ENCODE measurements at places on chromosomes 3 and 15.

- no peak for DNase-seq
These were observed 82.5 kb downstream of the TOP2B start for GRCh38 chr3:25582242-25582641.

DNA sequence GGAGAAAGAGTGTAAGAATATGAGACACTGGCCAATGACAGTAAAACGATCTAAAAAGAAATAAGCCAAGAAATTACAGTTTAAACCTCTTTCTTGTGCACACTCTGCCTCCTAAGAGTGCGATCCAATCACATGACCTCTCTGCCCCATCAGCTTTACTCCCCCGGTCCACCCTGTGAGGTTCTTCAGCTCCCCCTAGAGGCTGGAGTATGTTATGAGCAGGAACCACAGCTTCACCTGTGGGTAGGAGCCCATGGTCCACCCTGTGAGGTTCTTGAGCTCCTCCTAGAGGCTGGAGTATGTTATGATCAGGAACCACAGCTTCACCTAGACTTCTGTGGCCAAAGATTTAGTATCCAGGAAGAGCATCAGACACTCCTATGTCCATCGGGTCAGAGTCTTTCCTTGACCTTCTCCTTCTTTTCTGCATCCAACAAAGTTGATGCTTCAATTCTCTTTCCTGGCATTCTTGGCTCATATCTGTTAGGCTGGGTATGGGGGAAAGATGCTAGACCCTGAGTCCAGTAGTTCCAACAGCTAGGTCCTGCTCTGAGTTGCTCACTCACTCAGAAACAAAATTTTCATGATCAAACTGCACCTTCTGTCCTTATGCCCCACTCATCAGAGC lies 164.0 kb downstream of the MINAR1 start:
- peak; percentile 76 for DNase-seq

DNA sequence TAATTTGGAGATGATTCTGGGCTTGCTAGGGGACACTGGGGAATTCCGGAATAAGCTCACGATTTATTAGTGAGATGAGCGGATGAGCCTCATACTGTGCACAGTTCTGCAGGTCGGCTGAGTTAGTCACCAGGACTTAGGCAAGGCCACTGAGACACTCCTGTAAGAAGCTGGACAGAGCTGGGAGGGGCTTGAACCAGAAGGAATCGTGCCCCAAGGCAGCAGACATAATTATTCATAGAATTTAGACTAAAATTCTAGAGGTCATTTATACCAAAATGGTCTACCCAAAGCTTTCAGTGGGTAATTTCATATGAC lies 121.4 kb downstream of the VGLL4 start:
- DNase-seq = no peak

DNA sequence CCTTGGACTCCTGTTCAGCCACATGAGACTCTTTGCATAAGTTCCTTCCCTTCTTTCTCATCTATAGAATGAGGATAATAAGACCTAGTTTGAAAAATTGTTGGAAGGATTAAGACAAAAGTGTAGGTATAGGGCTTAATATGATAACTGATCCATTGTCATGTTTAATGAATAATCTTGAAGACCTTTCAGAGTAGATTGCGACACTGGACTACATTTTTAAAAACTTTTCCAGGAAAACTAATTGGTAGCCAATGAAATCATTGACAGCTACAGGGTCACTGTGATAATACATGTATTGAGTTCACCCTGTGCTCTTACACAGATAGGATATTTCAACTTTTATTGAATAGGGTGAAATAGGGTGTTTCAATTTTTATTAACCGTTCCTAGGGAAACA lies 78.5 kb upstream of the FBN1 start:
- no peak for DNase-seq

- DNase-seq = no peak
These were observed 290.5 kb downstream of the NAALADL2 start for GRCh38 chr3:175149675-175150074.

GRCh38 chr3:108404368-108404767 lies 106.0 kb downstream of the MYH15 start:
- DNase-seq = no peak

- peak; percentile 38 for DNase-seq
These were observed 835 bp downstream of the ARIH2 start for GRCh38 chr3:48919215-48920138.

DNA sequence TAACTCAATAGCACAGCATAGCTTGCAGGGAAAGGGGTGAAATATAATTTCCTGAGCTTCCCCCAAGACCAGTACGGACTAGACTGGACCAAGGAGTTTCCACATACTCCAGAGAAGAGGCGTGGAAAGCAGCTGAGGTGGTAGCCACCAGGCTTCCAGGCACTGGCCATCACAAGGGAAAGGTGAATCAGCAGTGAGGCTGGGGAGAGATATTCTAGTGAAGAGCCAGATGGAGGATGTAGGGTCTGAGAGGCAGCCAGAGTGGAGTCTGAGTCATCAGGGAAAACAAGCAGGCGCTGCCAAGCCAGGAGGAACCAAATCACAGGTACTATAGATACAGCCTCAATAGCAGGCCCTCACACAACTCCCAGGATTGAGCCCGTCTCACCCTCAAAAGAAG lies 9.6 kb upstream of the RASA2 start:
- no peak for DNase-seq

- DNase-seq = no peak
These were observed 87.0 kb downstream of the GMPS start for GRCh38 chr3:155957412-155957880.

DNA sequence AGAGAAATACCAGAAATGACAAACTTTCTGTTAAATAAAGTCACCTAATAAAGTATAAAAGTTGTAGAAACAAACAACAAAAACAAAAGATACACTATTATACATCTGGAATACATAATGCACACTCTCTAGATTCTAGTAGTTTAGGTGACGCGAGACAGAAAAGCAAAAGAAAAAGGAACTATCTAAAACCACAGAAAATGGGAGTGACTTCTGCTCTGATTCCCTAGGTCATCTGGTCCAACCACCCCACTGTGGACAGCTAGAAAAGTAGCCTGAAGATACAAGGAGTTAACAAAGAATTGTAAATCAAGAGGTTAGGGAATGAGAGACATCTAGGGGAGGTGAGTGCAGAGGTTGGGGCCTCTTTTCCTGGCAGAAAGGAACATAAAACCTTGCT lies 39.1 kb downstream of the DHX36 start:
- DNase-seq = no peak

DNA sequence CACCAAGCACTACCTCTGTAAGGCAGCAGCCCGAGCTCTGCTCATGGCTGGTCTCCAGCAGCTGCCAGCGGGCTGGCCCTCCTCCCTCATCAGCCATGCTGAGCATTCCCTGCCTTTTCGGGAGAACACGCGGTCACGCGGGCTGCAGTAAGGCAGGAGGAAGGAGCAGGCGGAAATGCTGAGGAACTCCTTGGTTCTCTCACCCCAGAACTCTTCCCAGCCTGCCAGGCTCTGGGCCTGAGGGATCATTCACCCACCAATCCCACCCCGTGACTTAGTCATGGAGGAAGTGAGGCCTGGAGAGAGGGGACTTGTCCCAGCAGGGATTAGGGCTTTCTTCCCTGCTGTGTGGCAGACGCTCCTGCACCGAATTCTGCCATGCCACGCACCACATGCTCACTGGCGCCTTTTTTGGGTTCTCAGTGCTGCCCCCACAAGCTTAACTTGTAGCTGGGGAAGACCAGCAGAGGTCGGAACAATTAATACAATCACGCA lies 42.9 kb upstream of the RPL32 start:
- DNase-seq = no peak

DNA sequence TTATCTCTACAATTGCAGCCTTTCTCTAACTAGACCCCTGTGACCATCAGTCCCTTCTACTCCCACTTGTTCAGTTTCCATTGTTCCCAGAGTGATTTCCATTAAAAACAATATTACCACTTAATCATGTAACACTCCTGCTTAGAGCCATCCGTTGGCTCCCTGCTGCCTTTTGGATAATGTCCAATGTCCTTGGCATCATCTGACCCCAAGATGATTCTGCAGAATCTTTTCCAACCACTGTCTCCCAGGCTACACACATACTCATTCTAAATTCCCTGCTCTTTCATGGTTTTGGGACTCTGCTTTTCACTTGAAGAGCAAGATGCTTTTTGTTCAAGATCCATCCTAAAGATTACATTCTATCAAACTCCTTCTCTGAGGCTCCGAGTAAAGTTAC lies 7.1 kb downstream of the KCNH8 start:
- DNase-seq = no peak

- no peak for DNase-seq
These were observed 108.3 kb upstream of the FGF7 start for GRCh38 chr15:49314716-49315115.

DNA sequence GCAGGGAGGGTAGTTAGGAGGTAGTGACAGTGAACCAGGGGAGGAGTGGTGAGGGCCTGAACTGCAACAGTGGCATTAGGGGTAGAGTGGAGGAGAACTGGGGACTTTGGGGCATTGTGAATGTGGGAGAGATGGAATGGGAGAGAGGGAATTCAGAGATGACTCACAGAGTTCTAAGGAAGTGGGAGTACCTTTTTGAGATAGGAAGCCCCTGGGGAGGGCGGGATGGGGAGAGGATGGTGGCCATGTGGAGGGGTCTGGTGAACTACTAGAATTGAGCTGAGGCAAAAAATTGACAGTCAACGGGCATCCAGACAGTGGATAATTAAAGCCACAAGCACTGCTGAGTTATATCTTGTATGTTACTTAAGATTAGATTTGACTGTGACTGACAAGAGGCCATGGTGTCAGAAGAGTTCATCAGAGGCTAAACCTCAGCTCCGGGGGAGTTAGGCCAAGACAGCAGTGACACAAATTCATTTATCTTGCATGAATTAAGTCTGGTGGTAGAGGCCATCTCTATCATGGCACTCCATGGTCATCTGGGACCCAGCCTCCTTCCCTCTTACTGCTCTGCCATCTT lies 34.0 kb downstream of the PLEKHO2 start:
- no peak for DNase-seq

DNA sequence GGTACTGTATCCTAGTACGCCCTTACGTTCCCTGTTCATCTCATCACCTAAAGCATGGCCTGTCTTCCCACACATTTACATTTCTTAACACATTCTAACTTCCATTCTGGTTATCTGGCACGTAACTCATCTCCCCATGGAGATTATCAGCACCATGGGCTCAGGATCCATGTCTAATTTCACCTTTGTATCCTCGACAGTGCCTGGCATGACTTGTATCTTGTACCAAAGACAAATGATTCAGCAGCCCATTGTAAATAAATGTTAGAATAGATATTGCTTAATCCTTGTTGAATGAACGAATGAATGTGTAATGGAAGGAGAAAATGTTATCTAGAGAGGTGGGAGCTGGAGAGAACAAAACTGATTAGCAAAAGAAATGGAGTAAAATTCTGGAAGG lies 69.7 kb upstream of the TPM1 start:
- DNase-seq = no peak

DNA sequence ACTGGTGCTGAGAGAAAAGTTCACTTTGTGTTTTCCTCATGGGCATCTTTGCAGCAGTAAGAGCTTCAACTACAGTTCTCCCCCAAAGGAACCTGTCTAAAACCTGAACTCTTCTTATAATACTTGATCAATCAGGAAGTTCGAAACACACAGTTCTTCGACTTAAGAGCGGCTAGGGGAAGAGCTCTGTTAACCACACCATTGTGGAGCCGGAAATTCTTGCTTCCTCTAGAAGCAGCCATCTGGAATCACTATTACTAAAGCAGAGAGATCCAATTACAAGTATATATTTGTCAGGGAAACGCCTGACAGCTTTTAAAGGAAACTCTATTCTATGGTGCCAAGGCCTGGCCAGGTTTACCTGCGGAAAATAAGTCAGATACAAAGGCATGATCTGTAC lies 337.3 kb upstream of the CBLB start:
- peak; percentile 8 for DNase-seq

- no peak for DNase-seq
These were observed 49.1 kb downstream of the DNASE1L3 start for GRCh38 chr3:58161435-58162398.

DNA sequence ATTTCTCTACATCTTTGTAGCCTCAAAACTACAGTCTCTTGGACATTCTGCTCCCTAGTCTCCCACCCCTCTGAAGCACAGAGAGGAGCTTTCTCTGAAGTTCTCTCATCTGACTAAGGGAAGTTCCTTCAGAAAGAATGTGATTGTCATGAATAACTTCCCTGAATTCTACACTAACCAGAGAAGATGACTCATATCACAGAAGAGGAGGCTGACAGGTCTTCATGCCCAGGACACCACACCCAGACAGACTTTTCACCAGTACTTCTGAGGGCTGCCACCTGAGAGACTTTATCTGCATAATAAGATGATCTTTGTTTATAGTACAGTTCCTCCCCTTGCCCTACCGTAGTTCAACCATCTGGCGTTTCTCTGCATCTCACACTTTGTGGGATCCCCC lies 52.8 kb downstream of the CDIN1 start:
- no peak for DNase-seq

- DNase-seq = no peak
These were observed 758 bp upstream of the SNX33 start for GRCh38 chr15:75646944-75647364.

DNA sequence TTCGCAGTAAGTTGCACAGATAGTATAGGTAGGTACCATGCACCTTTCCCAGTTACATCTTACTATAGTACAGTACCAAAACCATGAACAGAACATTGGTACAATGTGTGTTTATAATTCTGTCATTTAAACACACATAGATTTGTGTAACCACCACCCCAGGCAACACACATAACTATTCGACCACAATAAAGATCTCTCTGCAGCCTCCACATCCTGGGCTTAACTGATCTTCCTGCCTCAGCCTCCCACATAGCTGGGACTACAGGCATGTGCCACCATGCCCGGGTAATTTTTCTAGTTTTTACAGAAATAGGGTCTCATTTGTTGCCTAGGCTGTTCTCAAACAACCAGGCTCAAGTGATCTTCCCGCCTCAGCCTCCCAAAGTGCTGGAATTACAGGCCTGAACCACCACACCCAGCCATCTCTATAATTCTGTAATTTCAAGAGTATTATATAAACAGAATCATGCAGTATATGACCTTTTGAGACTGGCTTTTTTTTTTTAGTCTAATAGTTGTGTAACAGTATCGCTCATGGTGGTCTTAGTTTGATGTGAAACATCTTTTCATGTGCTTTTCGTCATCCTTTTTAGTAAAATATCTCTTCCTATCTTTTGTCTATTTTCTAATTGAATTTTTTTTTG lies 13.3 kb upstream of the TMF1 start:
- DNase-seq = no peak
